ENCODE measurements at places on chromosomes 3 and 15. TPM values are rescaled to one million over a fixed set of nuclear protein-coding genes. Genes with fewer than 3 reads are reported as not detected.
A peak's percentile ranks its signal among the peaks of the same experiment; 100 is the strongest.

DNA sequence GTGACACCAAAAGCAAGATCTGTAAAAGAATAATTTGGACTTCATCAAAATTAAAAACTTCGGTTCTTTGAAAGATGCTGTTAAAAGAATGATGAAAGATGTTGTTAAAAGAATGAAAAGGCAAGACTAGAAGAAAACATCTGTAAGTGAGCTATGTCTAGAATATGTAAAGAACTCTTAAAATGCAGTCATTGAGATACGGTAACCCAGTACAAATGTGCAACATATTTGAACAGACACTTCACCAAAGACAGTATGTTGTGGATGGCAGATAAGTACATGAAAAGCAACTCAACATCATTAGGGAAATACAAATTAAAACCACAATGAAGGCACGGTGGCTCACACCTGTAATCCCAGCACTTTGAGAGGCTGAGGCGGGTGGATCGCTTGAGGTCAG is 139.5 kb downstream of the LRIG1 start:
- DNase-seq = no peak
- no peak overlapping the region for H3K27ac ChIP-seq
- H3K36me3 ChIP-seq = peaks cover 12% of the 10 kb centered on the region
- H3K4me3 ChIP-seq = no peak overlapping the region

DNA sequence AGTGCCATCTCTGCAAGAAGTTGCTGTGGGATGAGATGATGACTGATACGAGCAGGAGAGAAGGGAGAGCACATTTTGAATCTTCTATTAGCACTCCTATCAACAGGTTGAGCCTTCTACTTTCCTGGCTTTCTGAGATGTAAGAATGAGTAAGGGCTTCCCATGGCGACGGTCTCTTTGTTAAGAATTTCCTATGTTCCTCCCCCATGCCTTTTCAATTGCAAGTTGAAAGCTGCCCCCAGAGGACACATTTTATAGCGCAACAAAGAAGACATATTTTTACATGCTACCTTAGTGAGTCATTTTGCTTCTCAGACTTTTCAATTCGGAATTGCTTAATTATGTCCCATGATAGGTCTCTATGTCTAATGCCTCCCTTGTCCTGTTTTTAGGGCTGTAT is 71.3 kb upstream of the LRTM1 start:
- no peak overlapping the region for H3K27ac ChIP-seq
- no peaks in the 10 kb centered on the region for H3K36me3 ChIP-seq
- H3K27me3 ChIP-seq = no peaks in the 10 kb centered on the region

GRCh38 chr3:132881756-132882409 is 156.3 kb upstream of the TMEM108 start:
- no peaks in the 10 kb centered on the region for H3K4me1 ChIP-seq
- no peak for DNase-seq
- H3K27ac ChIP-seq = no peak overlapping the region
- peaks cover 5% of the 10 kb centered on the region for H3K27me3 ChIP-seq
- H3K4me3 ChIP-seq = no peak overlapping the region

WDR49 gene
- total RNA-seq = 0.49 TPM

GCSAM gene
- total RNA-seq = 16.0 TPM

MYL3 gene
- not detected for total RNA-seq

RTP4 gene
- 9.0 TPM for total RNA-seq

GRCh38 chr3:11434017-11434526 is 161.9 kb downstream of the ATG7 start:
- DNase-seq = no peak
- no peak overlapping the region for H3K27ac ChIP-seq
- H3K27me3 ChIP-seq = no peaks in the 10 kb centered on the region
- no peaks in the 10 kb centered on the region for H3K4me1 ChIP-seq
- no peak overlapping the region for H3K4me3 ChIP-seq
- H3K36me3 ChIP-seq = peaks cover 11% of the 10 kb centered on the region

DNA sequence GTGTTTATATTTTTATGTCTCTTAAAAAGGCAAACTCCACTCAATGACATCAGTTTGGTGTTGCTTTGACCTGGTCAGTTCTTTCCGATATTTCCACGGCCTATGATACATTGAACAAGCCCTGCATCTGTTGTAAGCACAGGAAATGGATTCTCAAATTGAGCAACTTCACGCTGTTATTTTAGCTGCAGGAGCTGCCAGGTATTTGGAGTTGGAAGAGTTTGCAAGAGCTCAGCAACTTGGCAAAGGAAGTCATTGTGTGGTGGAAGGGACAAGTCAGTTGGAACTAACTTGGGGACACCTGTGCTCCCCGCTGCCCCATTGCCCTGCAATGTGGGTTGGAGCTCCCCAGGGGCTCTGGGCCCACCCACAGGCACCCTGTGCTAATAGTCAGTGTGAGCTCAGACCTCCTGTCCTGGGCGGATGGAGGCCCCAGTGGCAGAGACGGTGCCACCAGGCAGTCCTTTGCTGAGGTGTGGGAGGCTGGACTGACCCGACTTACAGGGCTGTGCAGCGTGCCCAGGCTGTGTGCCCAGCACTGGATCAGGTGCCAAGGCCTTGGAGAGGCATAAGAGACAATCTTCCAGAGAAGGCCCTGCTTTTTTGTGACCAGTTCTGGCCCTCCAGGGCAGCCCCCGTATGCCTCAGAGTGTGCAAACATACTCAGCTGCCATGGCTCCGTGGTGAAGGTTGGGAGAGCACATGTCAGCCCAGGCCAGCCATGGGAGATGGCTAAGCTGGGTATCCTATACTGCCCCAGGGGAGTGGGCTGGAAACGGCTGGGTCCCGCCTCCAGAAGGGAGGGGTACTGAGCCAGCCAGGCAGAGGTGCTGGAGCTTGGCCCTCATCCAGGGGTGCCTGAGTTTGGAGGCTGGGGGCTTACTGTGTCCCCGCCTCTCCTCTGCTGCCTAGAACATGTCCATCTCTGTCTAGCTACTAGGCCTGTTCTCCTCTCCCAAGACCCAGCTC is 43.5 kb downstream of the KY start:
- no peaks in the 10 kb centered on the region for H3K4me1 ChIP-seq
- no peak overlapping the region for H3K27ac ChIP-seq
- H3K36me3 ChIP-seq = no peaks in the 10 kb centered on the region
- H3K27me3 ChIP-seq = peaks cover 3% of the 10 kb centered on the region

EPHB3 gene
- total RNA-seq = 0.05 TPM

GABRB3 gene
- not detected for total RNA-seq

DNA sequence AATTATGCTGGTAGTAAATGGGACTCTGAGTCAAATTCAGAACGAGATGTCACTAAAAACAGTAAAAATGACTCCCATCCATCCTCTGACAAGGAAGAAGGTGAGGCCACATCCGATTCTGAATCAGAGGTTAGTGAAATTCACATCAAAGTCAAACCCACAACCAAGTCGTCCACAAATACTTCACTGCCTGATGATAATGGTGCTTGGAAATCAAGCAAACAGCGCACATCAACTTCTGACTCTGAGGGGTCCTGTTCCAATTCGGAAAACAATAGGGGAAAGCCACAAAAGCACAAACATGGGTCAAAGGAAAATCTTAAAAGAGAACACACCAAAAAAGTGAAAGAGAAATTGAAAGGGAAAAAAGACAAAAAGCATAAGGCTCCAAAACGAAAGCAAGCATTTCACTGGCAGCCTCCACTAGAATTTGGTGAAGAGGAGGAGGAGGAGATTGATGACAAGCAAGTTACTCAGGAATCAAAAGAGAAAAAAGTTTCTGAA is 15.1 kb upstream of the ZBTB47 start:
- no peak overlapping the region for H3K4me3 ChIP-seq
- no peak for DNase-seq
- no peak overlapping the region for H3K27ac ChIP-seq
- peaks cover 3% of the 10 kb centered on the region for H3K4me1 ChIP-seq

- no peak overlapping the region for H3K27ac ChIP-seq
- H3K27me3 ChIP-seq = peaks cover 5% of the 10 kb centered on the region
- peaks cover 13% of the 10 kb centered on the region for H3K4me1 ChIP-seq
These were observed 43.5 kb downstream of the FMN1 start for GRCh38 chr15:33150971-33151370.

DNA sequence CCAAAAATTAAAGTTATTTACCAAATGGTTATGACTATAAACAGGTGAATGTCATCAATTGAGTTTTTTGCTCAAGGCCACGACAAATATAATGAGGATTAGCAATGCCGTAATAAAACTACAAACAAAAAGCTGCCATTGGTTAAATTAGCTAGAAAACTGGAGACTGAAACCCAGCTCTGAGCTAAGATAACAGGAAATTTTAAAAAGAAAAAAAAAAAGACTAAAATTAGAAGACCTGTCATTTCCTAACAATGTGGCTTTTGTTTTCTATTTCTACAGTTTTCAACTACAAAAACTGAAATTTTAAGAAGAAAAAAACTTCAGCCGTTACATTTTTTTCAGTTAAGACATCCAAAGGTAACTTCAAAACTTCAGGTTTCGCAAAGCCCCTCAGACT is 9.7 kb downstream of the SLC12A6 start:
- H3K4me1 ChIP-seq = peaks cover 87% of the 10 kb centered on the region
- H3K4me3 ChIP-seq = peak overlapping the region; percentile 57
- peak overlapping the region; percentile 83 for H3K27ac ChIP-seq
- no peak for DNase-seq
- peaks cover 13% of the 10 kb centered on the region for H3K36me3 ChIP-seq
- H3K27me3 ChIP-seq = no peaks in the 10 kb centered on the region

GRCh38 chr3:38027466-38028465 is 1.7 kb downstream of the PLCD1 start:
- peaks cover 33% of the 10 kb centered on the region for H3K4me1 ChIP-seq
- peaks cover 14% of the 10 kb centered on the region for H3K27me3 ChIP-seq
- H3K27ac ChIP-seq = no peak overlapping the region

GRCh38 chr3:105883798-105884377 is 15.1 kb upstream of the CBLB start:
- no peak overlapping the region for H3K27ac ChIP-seq
- H3K36me3 ChIP-seq = no peaks in the 10 kb centered on the region
- DNase-seq = no peak
- peaks cover 3% of the 10 kb centered on the region for H3K27me3 ChIP-seq
- no peak overlapping the region for H3K4me3 ChIP-seq
- H3K4me1 ChIP-seq = peaks cover 8% of the 10 kb centered on the region

SCAMP5 gene
- 0.44 TPM for total RNA-seq

DNA sequence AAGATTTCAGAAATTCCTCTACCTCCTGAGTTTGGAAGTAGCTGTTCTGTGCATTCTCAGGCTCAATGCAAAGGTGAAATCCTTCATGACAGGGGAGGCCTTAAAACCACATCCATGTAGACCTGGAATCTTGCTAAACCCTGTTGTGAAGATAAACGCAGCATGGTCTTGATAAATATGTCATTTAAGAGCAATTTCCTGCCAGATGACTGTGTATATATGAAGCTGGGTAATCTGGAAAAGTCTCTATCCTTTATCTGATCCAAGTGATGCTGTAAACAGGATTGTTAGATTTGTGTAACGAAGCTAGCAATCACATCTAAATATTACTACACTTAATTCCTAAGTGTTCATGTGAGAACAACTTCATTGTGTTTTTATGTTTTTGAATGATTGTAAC is 9.1 kb downstream of the MCTP2 start:
- H3K27ac ChIP-seq = peak overlapping the region; percentile 35
- H3K4me1 ChIP-seq = peaks cover 63% of the 10 kb centered on the region
- no peaks in the 10 kb centered on the region for H3K36me3 ChIP-seq
- no peak for DNase-seq

- peaks cover 8% of the 10 kb centered on the region for H3K4me1 ChIP-seq
- DNase-seq = no peak
- no peak overlapping the region for H3K27ac ChIP-seq
- H3K27me3 ChIP-seq = peaks cover 8% of the 10 kb centered on the region
These were observed 36.2 kb upstream of the TRH start for GRCh38 chr3:129938140-129938930.

DNA sequence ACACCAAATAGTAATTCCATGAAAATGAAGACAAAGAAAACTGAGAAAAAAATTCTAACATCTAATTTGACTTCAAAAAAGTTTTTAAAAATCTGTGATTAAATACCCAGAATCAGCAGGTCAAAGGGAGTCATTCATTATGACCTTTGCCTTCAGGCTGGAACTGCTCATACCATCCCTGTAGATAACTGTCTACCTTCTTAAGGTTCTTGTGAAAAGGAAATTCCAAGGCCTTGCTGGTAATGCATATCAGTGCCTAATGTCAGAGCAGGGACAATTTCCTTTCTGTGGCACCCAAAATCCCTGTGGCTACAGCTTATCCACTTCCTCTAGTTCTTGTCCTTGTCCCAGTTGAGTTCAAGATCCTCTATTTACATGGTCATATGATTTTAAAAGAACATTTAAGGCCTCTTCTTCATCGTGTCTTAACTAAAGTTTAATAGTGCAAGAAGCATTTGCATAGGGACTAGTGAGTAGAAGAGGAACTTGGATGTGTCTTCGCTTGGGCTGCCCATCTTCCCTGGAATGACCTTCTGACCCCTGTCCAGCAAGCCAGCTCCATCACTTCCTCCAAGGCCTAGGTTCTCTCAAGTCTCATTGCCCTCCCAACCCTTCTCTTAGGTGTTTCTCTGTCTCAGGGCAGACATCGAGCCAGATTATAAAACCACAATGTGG is 8.7 kb upstream of the PLCL2 start:
- H3K27ac ChIP-seq = no peak overlapping the region
- peaks cover 5% of the 10 kb centered on the region for H3K4me1 ChIP-seq
- no peaks in the 10 kb centered on the region for H3K36me3 ChIP-seq
- no peak overlapping the region for H3K4me3 ChIP-seq

DNA sequence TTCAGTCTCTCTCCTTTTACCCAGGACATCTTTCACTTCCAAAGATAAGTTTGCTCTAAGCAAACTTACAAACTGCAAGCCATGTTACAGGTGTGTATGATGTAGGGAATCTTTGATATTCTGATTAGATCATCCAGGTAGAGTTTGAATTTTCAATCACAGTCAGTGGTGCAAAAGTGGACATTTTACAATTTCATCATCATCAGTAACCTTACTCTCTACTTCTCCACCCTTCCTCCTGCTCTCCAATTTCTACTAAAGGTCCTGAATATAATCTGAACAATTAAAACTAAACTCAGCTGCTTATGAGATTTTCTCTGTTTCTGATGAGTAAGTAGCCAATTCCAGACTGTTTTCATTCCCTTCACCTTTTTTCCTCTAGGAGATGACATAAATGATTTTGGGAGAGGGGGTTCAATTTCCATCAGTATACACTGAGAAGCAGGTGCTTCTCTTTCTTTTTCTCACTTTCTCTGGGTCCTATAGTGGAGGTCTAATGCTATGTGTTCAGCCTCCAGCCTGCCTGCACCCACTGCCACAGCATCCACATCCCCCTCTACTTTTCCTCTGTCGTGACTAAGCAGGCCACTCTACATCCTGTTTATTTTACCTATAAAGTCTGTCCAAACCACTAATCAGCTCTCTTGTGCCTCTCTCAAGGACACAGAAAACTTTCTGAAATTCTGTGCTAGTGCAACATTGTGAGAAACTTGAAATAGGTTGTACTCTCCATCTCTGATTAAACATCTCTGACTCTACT is 27.6 kb downstream of the SUCNR1 start:
- no peaks in the 10 kb centered on the region for H3K27me3 ChIP-seq
- no peaks in the 10 kb centered on the region for H3K4me1 ChIP-seq
- H3K27ac ChIP-seq = no peak overlapping the region
- DNase-seq = no peak
- H3K4me3 ChIP-seq = no peak overlapping the region

- no peak overlapping the region for H3K4me3 ChIP-seq
- no peak for DNase-seq
- peaks cover 5% of the 10 kb centered on the region for H3K27me3 ChIP-seq
- H3K36me3 ChIP-seq = no peaks in the 10 kb centered on the region
These were observed 283.1 kb upstream of the RASGRP1 start for GRCh38 chr15:38847666-38848065.

GRIP2 gene
- total RNA-seq = not detected

GRCh38 chr15:92675485-92675884 is 19.9 kb upstream of the FAM174B start:
- H3K27ac ChIP-seq = no peak overlapping the region
- H3K36me3 ChIP-seq = no peaks in the 10 kb centered on the region
- H3K4me3 ChIP-seq = no peak overlapping the region
- peaks cover 33% of the 10 kb centered on the region for H3K27me3 ChIP-seq
- H3K4me1 ChIP-seq = no peaks in the 10 kb centered on the region
- DNase-seq = no peak

EAF1 gene
- total RNA-seq = 19.7 TPM

EAF2 gene
- 43.3 TPM for total RNA-seq

SNRPA1 gene
- total RNA-seq = 122 TPM
